Esophagus squamous epithelium (tissue), 5 donors: ENCODE measurements at places on chromosomes 4 and X.
A peak's percentile ranks its signal among the peaks of the same experiment; 100 is the strongest.

- DNase-seq = no peak
- no peaks in the 10 kb centered on the region for H3K27me3 ChIP-seq
- no peaks in the 10 kb centered on the region for H3K36me3 ChIP-seq
- H3K27ac ChIP-seq = no peak overlapping the region
- H3K4me3 ChIP-seq = no peak overlapping the region
Measured at GRCh38 chr4:24282446-24282845, 301.9 kb downstream of the DHX15 start.

- H3K36me3 ChIP-seq = peaks cover 4% of the 10 kb centered on the region
- no peak overlapping the region for H3K4me3 ChIP-seq
- no peak for DNase-seq
- H3K4me1 ChIP-seq = no peaks in the 10 kb centered on the region
Measured at GRCh38 chr4:147916351-147916750, 184.5 kb downstream of the ARHGAP10 start.

DNA sequence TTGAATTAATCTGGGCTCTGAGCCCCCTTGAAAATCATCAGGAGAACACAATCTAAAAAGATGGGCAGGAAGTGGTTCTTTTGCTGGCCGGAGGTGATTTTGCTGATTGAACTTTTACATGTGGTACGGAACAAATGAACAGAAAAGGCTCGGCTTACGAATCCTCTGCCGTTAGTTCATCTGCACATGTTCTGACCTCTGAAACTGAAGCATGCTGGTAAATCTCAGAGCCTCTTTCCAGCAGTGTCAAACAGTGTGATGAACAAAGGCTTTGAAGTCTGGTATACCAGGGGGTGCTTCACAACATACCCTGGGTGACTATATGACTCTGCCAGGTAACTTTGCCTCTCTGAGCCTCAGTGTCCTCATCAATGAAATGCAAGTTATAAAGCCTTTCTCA lies 194.2 kb upstream of the C1QTNF7 start:
- H3K27me3 ChIP-seq = no peaks in the 10 kb centered on the region
- H3K4me3 ChIP-seq = peak overlapping the region; percentile 25
- no peaks in the 10 kb centered on the region for H3K36me3 ChIP-seq
- no peak for DNase-seq
- H3K4me1 ChIP-seq = peaks cover 37% of the 10 kb centered on the region

DNA sequence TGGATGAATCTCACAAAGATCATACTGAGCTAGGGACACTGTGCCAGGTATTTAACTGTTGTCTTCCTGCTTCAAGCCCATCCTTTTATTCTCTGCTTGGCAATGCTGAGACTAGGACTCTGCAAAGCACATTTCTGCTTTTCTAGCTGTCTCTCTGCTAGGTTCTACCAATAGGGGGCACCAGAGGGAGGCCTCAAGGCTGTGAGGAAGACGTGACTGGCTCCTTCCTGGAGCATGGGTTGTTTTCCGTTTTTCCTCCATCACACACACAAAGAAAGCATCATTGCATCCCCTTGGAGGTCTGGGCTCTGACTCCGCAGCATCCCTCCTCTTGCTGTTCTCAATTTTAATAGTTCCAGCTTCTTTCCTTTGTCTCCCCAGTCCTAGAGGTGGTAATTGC lies 10.9 kb upstream of the DCTD start:
- no peak for DNase-seq
- no peaks in the 10 kb centered on the region for H3K4me1 ChIP-seq
- no peak overlapping the region for H3K27ac ChIP-seq
- no peak overlapping the region for H3K4me3 ChIP-seq

- no peak overlapping the region for H3K27ac ChIP-seq
- H3K4me1 ChIP-seq = no peaks in the 10 kb centered on the region
- no peak for DNase-seq
- peaks cover 76% of the 10 kb centered on the region for H3K36me3 ChIP-seq
- no peak overlapping the region for H3K4me3 ChIP-seq
- no peaks in the 10 kb centered on the region for H3K27me3 ChIP-seq
Measured at GRCh38 chrX:19350941-19351384, 7.2 kb downstream of the PDHA1 start.
